ENCODE measurements at places on chromosomes 11 and 22. TPM values are rescaled to one million over a fixed set of nuclear protein-coding genes. Genes with fewer than 3 reads are reported as not detected.

The FREY1 gene
- 2.3 TPM for total RNA-seq

DNA sequence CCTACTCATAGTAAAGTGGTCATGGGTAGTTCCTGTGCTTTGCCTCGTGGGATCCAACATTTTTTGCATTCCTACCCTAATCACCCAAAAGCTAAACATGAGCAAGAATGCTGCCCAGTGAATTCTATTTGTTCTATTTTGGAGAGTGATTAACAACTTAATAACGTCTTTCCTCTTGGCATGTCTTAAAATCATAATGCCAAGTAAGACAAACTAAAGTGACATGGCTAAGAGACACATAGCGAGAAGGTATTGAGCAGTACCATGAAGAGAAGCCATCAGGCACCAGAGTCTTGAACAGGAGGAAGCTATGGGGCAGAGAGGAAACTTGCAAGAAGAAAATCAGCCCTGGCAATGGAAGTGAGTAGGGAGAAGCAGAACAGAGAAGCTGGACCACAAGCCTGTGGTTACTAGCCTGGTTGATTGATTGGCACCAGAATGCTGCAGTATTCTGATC is 32.0 kb downstream of the EXPH5 start:
- no peak for DNase-seq

GRCh38 chr11:19820100-19820499 is 107.5 kb downstream of the NAV2 start:
- DNase-seq = no peak

- no peak for DNase-seq
Observed at GRCh38 chr22:28245579-28246224, 326.6 kb upstream of the PITPNB start.

DNA sequence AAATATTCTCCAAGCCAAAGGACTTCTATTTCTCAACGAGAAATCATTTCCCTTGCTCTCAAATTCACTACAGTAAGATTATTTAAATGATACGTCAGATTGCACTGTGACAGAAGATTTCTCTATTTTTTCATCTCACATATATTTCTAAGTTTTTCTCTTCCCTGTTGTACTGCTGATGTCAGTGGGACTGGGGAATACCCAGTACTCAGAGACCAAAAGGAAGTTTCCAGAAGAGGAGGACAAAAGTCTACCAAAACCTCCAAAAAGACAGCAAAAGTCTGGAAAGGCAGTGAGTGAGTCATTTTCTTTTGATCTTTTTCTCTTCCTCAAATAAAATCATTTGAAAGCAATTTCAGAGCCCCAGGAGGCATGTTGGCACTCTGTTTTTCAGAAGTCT is 149.8 kb upstream of the PITPNB start:
- no peak for DNase-seq

DNA sequence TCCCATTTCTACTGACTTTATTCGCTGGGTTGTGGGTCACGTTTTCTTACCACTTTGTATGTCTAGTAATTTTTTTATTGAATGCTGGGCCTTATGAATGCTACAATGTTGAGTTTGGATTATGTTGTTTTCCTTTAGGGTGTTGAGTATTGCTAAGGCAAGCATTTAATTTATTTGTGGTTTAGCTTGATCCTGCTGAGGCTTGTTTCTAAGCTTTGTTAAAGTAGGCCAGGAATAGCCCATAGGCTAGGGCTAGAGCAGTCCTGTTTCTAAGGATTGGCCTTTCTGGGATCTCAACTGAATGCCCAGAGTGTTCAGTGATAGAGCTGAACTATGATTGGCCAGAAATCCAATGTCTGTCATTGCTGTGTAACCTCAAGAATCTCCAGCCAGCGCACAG is 56.1 kb upstream of the LDLRAD3 start:
- no peak for DNase-seq

Data from body of pancreas (tissue), 4 donors.